ENCODE measurements at places on chromosomes 4 and X. TPM values are rescaled to one million over a fixed set of nuclear protein-coding genes. Genes with fewer than 3 reads are reported as not detected.

DNA sequence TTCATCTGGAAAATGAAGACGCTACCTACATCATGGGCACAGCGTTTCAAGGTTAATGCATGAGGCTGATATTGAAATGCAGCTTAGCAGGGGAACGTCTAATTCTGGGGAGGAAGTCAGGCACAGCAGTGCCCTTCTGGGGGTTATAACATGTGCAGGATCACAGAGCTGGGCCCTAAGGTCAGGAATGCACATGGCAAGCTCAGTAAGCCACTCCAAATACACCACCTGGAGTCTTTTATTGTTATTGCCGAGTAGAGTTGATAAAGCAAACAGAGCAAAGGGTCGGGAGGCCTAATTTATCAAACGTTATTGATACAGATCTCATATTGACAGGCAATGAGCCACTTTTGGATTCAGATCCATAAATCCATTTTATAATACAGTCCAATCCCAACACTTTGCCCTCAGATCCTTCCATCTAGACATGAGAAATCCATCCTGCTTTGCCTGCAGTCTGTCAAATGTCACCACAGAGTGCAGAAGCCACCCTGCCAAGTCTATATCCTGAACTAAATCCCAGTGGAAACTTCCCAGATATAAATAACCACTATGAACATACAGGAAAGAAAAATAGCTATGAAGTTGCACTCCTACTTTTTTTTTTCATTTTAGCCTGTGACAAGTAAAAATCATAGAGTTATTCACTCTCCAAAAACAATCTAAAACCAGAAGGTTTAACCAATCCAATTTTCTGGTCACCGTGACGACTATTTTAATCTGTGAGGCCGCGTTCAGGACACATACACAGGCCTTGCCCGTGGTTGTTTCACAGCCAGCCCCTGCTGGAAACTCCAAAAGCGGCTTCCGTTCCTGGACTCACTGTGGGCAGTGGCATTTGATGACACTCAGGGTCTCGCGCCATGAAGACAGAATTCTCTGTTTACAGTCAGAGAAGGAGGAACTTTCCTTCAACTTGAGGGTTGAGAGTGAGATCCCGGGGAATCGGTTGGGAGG lies 335.4 kb downstream of the DHX15 start:
- H3K27ac ChIP-seq: no peak overlapping the region
- no peaks in the 10 kb centered on the region for H3K36me3 ChIP-seq
- H3K27me3 ChIP-seq: no peaks in the 10 kb centered on the region
- H3K4me1 ChIP-seq: no peaks in the 10 kb centered on the region

- no peak for DNase-seq
- no peak overlapping the region for H3K4me3 ChIP-seq
- H3K27ac ChIP-seq: no peak overlapping the region
- H3K36me3 ChIP-seq: no peaks in the 10 kb centered on the region
- H3K4me1 ChIP-seq: no peaks in the 10 kb centered on the region
Measured at GRCh38 chr4:15158406-15159091, 156.3 kb downstream of the CPEB2 start.

DNA sequence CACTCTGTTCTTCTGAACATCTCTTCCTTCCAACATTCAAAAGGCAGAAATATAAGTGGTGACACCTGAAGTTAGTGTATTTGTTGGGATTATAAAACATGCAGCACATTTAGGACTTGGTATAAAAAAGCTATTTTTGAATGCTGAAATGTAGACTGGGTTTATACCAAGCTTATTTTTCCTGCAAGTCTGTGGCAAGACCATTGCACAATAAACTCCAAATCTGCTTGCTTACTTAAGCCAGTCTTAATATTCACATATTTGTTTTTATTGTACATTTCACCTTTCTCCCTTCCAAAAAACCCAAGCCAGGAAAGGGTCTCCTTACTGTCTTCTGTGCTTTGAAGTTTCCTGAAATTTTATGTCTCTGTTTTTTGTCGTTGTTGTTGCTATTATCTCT lies 63.7 kb downstream of the FHIP1A start:
- no peak overlapping the region for H3K27ac ChIP-seq
- no peaks in the 10 kb centered on the region for H3K27me3 ChIP-seq
- H3K4me3 ChIP-seq: no peak overlapping the region
- H3K36me3 ChIP-seq: no peaks in the 10 kb centered on the region
- no peak for DNase-seq

DNA sequence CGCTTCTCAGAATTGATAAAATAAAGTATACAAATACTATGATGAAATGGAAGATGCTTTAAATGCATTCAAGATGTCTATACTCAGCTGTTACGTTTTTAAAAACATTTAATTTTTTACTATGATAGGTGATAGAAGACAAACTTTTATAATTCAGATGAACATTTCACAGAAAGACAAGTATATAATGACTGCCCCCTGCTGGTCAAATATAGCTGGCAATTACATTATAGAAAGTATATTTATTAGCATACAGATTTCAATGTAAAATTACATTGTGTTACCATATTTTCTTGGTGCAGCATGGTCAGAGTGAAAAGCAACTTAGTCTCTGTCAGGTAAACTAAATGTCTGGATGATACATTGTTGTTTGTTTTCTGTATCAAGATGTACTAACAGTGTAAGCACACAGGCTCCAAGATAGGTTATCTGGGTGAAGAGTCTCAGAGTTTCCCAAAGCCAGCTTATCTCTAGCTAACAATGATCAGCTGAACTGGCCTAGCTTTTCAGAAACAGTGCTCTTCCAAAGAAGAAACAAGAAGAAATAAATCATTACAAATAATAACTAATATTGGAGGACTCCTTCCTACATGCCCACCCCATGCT lies 54.1 kb downstream of the SRPX start:
- no peaks in the 10 kb centered on the region for H3K4me1 ChIP-seq
- no peak overlapping the region for H3K27ac ChIP-seq
- no peaks in the 10 kb centered on the region for H3K27me3 ChIP-seq
- no peak overlapping the region for H3K4me3 ChIP-seq

- H3K36me3 ChIP-seq: no peaks in the 10 kb centered on the region
- no peak overlapping the region for H3K4me3 ChIP-seq
- H3K4me1 ChIP-seq: no peaks in the 10 kb centered on the region
- no peak for DNase-seq
- no peak overlapping the region for H3K27ac ChIP-seq
Measured at GRCh38 chr4:17854036-17854435, 43.3 kb downstream of the NCAPG start.

DNA sequence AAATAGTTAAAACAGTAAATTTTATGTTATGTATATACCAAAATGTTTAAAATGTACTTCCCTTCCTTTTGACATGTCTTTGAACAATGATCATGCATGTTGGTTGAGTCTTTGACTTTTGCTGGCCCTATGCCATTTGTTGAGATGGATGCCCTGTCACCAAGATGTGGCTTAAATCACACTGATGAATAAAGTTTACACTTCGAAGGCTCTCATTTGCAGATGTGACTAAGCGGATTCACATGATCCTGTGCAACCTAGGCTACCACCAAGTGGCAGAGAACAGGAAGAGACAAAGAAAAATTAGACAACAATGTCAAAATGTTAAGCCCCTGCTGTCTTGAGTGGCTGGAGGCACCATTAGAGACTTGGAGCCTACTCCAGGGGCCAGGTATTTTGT lies 139.9 kb downstream of the RAB28 start:
- no peaks in the 10 kb centered on the region for H3K27me3 ChIP-seq
- H3K27ac ChIP-seq: no peak overlapping the region
- H3K4me3 ChIP-seq: no peak overlapping the region
- H3K4me1 ChIP-seq: no peaks in the 10 kb centered on the region
- DNase-seq: no peak
- no peaks in the 10 kb centered on the region for H3K36me3 ChIP-seq

DNA sequence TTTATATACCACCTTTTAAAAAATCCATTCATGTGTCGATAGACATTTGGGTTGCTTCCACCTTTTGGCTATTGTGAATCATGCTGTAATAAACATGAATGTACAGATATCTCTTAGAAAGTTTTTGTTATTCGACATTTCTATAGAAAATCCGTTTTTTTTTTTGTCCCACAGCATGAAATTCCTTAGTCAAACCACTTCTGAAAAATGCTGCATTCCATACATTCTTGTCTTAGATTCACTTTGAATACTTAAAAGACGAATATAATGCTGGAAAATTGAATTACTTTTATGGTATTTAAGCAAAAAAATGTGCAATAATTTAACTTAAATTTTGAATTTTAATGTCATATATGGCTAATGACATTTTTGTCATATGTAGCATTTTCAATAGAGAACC lies 1345.5 kb downstream of the TECRL start:
- no peaks in the 10 kb centered on the region for H3K27me3 ChIP-seq
- no peaks in the 10 kb centered on the region for H3K36me3 ChIP-seq
- DNase-seq: no peak
- no peaks in the 10 kb centered on the region for H3K4me1 ChIP-seq

The OCIAD2 gene
- 30.6 TPM for total RNA-seq

The TFE3 gene
- 62.4 TPM for total RNA-seq

The MAGEB4 gene
- not detected for total RNA-seq

The TMLHE gene
- 14.2 TPM for total RNA-seq
